ENCODE measurements at places on chromosomes 1 and 21. TPM values are rescaled to one million over a fixed set of nuclear protein-coding genes. Genes with fewer than 3 reads are reported as not detected.

Gene OR14K1
- total RNA-seq, result not detected

Gene RAP1GAP
- 0.29 TPM for total RNA-seq

Gene TESK2
- total RNA-seq, result 3.0 TPM

Gene SYT2
- not detected for total RNA-seq

Gene UBL4B
- total RNA-seq, result not detected

Gene CHODL
- total RNA-seq, result 0.91 TPM

Gene FMN2
- total RNA-seq, result not detected

Gene CELA2A
- total RNA-seq, result not detected

Gene DDI2
- 24.0 TPM for total RNA-seq

Gene PRRX1
- total RNA-seq, result not detected

Gene BACH1
- total RNA-seq, result 22.1 TPM

Gene DRAXIN
- 2.1 TPM for total RNA-seq

Gene MTARC2
- not detected for total RNA-seq

Gene MFSD2A
- total RNA-seq, result 2.9 TPM

Gene TRAF3IP3
- total RNA-seq, result 406 TPM

Gene LDLRAD1
- total RNA-seq, result not detected

Gene CHIT1
- total RNA-seq, result 0.94 TPM

Gene TFF2
- total RNA-seq, result not detected

Gene ASPM
- 91.3 TPM for total RNA-seq

Gene UMODL1
- total RNA-seq, result 0.05 TPM

Gene FTCD
- not detected for total RNA-seq

Gene SLC1A7
- not detected for total RNA-seq

Gene DEPDC1
- 28.3 TPM for total RNA-seq

Gene CEP350
- 61.7 TPM for total RNA-seq

Gene MYBPH
- total RNA-seq, result not detected

Gene LYPD8
- total RNA-seq, result not detected

Gene ETNK2
- total RNA-seq, result not detected

Gene RPE65
- total RNA-seq, result not detected

Gene PRAMEF11
- not detected for total RNA-seq

Gene ETV3L
- not detected for total RNA-seq

Gene DENND2D
- 187 TPM for total RNA-seq

Gene CFAP107
- not detected for total RNA-seq

Measured in activated CD8-positive, alpha-beta memory T cell treated with anti-CD3 and anti-CD28 coated beads, Interleukin-2, amount 10 ng/mL, durations not matched to agents 7 days and 5 days (primary cell).